Esophagus squamous epithelium (tissue), 5 donors: ENCODE measurements at places on chromosomes 11 and 22.

GRCh38 chr11:62752994-62753735, 795 bp downstream of the ZBTB3 start:
- DNase-seq = no peak

GRCh38 chr22:48919851-48920589, 907.7 kb downstream of the BRD1 start:
- DNase-seq = no peak

GRCh38 chr11:118663902-118664301, 15.5 kb downstream of the TREH start:
- no peak for DNase-seq

DNA sequence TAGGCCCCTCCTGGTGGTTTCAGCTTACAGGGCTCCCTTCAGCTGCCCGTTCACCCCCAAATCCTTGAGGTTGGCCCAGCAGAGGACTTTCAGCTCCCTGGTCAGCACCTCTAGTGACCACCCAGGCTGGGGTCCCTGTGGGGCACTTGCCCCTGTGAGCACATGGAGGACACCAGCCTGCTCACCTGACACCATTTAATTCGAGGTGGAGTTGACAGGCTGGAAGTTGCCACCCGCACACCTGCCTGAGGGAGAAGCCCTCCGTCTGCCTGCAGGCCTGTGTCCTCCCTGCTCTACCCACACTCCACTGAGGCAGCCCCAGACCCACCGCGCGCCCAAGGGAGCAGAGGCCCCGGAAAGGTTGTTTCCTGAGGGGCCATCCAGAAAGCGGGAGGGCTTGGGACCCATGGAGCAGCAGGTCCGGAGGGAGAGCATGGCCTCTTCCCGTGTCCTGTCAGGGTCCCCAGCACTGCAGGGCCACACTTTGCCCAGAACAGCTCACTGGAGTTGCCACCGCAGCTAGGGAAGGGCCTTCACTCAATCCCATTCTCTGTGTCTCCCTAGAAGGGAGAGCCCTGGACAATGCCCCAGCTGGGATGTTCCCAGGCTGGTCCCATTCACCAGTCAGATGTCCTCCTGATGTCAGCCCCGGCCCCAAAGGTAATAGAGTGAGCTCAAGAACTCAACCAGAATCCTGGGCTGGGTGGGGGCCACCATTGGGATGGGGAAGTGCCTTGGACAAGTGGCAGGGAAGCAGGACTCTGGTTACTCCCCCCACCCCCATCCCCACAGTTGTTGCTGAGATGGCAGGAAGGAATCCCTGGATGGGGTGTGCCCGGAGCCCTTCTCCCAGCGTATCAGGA, 82.4 kb downstream of the MED15 start:
- DNase-seq = no peak

DNA sequence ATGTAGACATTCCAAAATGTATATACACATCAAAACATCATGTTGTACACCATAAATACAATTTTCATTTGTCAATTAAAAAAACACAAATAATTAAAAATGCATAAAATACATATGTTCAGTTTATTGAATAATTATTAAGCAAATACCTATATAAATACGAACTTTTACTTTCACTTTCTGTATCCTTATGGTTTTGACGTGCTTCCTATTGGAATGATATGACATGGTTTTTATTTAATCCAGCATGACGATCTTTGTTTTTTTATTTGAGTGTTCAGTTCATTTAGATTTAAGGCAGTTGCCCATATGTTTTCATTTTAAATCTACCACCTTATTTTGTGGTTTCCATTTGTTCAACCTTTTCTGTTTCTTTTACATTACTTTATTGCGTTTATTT, 198.3 kb upstream of the PLET1 start:
- no peak for DNase-seq

- DNase-seq = no peak
These were observed 5.2 kb upstream of the OLFML1 start for GRCh38 chr11:7480113-7480512.

GRCh38 chr22:46145361-46145851, 4.9 kb upstream of the PPARA start:
- DNase-seq = no peak

GRCh38 chr11:119803726-119804294, 74.8 kb upstream of the NECTIN1 start:
- DNase-seq = no peak

DNA sequence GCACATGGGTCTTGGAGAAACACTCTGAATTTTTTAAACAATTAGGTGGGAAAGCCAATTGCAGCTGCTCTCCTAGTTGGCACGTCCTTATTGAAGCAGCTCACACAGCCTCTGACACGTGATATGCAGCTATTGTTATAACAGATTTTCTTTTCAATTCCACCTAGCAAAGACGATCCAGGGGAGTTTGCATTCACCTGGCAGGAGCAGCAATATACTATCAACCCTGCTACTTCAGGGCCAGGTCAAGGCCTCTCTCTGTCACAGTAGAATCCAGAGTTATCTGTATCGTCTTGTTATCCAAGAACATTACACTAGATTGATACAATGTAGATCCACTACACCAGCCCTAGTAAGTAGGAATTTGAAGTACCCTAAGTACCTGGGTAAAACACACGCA, 8.3 kb downstream of the KRTAP5-11 start:
- no peak for DNase-seq

DNA sequence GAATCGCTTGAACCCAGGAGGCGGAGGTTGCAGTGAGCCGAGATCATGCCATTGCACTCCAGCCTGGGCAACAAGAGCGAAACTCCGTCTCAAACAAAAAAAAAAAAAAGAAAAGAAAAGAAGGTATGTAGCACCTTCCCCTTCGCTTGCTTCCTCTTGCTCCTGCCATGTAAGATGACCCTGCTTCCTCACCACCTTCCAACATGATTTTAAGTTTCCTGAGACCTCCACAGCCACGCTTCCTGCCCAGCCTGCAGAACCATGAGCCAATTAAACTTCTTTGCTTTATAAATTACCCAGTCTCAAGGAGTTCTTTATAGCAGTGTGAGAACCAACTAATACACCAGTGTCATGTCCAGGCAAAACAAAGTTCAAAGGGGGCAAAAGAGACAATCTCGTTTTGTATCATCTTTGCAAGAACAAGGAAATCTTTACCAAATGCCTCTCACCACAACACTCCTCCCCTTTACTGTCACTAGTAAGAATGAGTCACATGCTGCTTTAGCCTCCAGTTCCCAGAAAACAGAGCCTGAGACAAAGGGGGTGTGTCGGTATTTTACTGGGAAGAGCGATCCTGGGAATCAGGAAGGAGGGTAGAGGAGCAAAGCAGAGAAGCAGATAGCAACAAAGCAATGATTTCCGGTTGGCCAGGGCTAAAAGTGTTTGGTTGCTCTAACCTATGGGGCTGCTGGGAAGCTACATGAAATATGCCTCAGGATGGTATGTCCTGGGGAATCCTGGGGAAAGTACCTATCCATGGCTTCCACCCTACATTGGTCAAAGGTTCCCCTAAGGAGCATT, 10.5 kb upstream of the MCHR1 start:
- no peak for DNase-seq

DNA sequence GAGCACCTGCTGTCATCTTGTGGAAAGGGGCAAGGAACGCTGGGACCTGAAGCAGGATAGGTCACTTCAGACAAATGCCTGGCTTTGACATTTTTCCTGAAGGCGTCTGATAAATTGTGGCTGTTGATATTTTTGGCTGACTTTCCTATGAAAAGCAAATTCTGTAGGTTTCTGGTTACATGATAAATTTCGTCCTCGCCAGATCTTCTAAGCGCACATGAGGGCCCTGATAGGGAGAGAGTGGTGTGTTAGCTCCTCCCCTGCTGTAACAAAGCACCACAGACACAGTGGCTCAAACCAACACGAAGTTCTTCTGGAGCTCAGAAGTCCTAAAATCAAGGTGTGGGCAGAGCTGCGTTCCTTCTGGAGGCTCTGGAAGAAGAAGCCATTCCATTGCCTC, 19.6 kb downstream of the APOL4 start:
- no peak for DNase-seq

- no peak for DNase-seq
These were observed 41.8 kb upstream of the SORL1-AS1 start for GRCh38 chr11:121494355-121495099.

DNA sequence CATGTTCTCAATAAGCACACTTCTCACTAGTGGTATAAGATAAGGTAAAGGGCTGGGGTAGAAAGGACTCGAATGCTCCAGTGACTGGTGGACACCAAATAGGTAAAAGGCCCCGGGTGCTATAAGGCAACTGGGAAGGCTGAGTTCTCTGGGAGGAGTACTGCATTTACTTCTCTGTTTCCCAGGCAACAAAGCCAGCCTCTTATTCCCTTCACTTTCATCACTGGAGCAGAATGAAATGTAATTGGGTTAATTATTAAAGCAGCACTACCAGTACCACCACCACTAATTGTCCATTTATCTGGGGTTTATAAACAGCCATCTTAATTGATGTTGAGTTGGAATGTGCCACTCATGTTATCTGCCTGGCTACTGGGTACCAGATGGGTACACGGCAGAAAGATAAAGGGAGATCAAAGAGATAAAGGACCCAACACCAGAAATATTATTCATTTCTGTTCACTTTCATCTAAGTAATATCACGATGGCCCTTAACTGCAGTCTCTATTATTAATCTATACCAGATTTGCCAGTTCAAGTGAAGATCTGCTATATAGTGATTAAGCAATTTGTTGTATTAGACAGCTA, 94.4 kb upstream of the CHRM4 start:
- DNase-seq = no peak

DNA sequence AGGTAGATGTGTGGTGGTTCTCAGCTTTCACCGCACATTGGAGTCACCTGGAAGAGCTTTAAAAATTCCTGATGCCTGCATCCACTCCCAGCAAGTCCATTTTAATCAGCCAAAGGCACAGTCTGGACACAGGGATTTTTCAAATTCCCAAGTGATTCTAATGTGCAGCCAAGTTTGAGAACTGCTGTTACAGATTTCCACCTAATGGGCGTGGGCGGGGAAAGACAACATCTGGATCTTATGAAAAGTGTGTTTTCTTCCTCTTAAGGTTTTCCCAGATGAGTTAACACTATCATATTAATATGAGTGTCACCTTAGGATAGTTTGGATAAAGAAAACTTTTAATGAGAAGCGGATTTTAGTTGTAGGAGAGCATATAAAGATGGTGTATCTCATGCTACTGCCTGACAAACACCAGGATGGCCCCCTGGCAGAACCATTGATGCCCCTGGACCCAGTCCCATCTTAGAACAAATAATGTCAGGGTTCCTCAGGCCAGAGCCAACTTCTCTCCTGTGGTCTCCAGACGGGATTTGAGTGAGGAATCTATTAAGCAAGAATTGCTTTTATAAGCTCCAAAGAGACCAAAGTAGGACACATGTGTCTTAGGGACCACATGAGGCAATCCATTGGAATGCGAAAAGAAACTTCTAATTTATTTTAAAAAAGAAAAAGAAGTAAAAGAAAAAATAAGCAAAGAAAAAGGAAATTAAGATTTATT, 31.9 kb downstream of the POU2AF1 start:
- no peak for DNase-seq

GRCh38 chr22:24496661-24497060, 1.5 kb downstream of the UPB1 start:
- no peak for DNase-seq

GRCh38 chr11:114284021-114284420, 12.2 kb upstream of the NNMT start:
- no peak for DNase-seq

DNA sequence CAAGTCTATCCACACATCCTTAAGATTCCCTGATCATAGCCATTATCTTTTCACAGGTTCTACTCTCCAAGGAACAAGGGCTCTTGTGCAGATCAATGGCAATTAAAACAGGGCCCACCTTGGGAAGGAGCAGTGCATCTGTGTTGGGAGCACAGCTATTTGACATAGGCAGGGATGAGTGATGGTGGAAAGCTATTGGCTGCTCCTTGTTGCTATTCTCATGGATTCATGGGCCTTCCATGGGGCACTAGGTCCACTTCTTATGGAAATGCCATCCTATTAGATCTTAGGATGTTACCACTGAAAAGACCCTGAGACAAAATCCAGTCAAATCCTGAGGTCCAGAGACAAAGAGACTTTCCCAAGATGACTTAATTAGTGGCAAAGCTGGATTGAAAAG, 148.6 kb upstream of the MTNR1B start:
- no peak for DNase-seq
